Stomach (tissue), 19 donors: ENCODE measurements at places on chromosomes 3 and 15. TPM values are rescaled to one million over a fixed set of nuclear protein-coding genes. Genes with fewer than 3 reads are reported as not detected.

DNA sequence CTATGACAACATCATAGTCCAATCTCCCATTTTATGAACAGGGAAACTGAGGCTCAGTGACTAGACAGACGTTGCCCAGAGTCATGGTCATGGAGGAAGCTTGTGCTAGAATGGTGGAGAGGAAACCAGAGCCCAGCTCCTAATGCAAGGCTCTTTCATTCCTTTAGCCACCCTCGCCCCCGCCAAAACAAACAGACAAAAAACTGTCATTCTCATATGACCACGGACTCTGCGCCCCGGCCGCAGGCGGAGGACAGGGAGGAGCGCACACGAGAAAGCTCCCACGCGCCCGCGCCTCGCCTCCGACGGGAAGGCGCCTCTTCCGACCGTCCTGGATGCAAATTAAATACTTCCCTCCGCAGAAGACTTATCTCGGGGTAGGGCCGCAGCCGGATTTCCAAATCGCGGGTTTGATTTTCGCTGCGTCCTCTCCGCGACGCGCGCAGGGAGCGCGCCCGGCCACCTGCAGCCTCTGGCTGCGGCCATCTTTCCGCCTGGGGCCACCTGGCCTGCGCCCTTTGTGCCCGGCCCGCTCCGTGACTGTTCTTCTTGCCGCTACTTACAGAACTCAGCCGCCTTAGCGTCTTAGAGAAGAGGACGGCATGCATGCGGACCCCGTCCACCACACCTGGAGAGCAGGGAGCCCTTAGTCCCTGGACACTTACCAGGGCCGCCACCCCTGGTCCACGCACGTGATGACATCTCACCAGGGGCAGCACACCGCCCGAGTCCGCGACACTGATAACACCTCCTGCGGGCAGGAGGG, 670 bp upstream of the ATP13A3 start:
- DNase-seq = peak; percentile 77

The CPN2 gene
- not detected for total RNA-seq

DNA sequence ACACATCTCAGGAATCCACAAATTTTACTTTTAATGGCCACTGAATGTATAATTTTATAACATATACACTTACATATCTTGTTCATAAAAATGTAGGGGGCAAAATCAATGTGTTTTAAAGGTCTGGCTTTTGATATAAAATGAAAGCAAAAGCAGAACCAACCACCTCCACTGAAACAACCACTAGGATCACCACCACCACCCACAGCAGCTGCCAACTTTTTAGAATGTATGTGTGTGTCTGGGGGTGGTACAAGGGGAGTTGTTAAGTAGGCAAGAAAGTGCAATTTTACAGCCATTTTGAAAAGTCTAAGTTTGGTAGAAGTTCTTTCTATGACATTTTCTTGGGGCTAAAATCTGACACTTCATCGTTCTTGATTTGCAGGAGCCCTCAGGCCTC, 44.0 kb downstream of the OTOL1 start:
- no peak for DNase-seq

The MESP2 gene
- total RNA-seq = not detected

The HTR3E gene
- not detected for total RNA-seq

DNA sequence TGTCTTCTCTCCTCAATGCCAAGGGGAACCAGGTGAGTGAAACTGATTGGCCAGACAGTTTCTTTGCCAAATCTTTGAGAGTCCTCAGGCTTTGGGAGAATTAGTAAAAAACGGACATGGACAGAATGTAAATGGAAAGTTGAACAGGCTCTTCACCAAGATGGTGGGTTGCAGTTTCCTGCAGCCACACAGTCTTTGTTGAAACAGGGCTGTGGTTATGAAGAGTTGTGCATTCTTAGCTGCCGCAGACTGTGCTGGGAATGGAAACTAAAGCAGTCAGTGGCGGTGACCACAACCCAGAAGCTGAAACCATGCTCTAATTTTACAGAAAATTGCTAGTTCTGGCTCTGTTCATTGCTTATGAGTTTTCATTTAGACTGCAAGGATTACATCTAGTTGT, 42.1 kb upstream of the TASOR start:
- no peak for DNase-seq

DNA sequence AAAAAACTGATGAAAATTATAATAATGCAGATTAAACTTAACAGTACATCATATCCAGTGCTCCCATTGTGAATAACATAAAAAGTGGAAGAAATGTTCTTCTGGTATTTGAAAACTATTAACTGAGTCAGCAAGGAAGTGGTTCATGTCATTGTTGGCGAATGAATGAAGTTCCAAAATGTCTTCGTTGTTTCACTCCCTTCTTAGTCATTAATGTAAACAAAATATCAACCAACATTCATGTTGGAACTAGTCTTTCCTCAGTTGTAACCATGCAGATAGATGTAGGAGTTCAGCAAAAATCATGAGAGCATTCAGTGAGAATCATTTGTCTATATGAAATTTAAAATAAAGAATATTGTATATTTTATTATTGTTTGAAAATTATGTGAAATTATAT, 44.1 kb upstream of the ICE2 start:
- no peak for DNase-seq

The AGTR1 gene
- total RNA-seq = 4.1 TPM

- no peak for DNase-seq
Observed at GRCh38 chr3:179181021-179181472, 32.9 kb downstream of the PIK3CA start.

DNA sequence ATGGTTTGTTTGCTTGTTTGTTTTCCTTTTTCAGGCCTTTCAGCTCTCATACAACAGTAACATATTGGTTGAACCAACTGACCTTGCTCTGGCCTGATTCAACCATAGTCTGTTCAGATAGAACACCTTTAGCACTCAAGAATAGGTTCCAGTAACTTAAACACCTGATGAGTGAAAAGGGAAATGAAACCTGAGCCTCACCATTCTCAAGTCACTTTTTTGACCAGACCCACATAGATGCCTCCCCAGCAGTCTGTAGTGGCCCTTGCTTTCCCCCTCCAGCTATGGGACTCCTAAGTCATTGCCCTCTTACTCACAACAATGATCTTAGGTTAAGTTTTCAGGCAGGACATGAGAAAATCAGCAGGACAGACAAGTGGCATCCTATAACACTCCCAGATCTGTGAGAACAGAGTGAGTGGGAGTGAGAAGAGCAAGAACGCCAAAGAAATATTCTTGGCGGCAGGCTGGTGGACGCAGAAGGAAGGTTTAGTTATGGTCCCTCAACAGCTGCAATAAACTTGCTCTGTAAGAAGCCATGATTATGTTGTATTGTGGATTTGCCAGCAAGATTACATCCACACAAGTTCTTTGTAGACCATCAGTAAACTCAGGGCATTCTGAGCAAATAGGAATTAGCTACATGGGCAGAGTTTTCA, 367.5 kb downstream of the MECOM start:
- no peak for DNase-seq

The ISL2 gene
- total RNA-seq = 2.3 TPM

- DNase-seq = no peak
Observed at GRCh38 chr3:12882336-12883310, 41.3 kb upstream of the RPL32 start.
